ENCODE measurements at places on chromosomes 7 and 10. TPM values are rescaled to one million over a fixed set of nuclear protein-coding genes. Genes with fewer than 3 reads are reported as not detected.

Gene SLC35G1
- 3.5 TPM for total RNA-seq

Gene POLR2J3
- 24.9 TPM for total RNA-seq

Gene BTBD16
- not detected for total RNA-seq

DNA sequence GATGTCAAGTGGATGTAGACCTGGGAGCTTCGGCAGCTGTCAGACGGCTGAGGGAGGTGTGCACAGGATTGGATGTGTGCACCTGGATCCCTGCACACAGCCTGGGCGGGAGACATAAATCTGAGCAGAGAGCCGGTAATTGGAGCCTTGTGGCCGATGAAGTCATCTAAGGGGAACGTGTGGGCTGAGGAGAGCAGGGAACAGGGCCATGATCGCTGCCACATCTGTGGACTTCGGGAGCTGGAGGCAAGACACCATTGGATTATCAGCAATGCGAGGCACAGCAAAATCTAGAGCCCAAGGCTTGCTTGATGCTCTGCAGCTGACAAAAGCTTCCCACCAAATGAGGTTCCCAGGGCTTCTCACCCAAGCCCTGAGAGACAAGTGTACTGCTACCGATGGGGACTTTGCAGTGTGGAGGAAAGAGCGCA lies 147.7 kb downstream of the PTPN20 start:
- H3K36me3 ChIP-seq, result no peaks in the 10 kb centered on the region
- peaks cover 1% of the 10 kb centered on the region for H3K27me3 ChIP-seq

DNA sequence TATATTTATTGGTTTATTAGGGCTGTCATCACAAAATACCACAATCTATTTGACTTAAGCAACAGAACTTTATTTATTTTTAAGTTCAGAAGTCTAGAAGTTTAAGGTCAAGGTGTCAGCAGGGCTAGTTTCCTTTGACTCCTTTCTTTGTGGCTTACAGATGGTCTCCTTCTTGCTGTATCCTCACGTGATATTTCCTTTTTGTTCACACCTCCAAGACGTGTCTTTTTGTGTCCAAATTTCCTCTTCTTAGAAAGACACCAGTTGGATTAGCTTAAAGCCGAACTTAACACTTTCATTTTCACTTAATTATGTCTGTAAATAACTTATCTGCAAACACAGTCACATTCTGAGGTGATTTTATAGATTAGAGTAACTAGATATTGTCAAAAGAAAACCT lies 631.4 kb upstream of the POT1 start:
- H3K27ac ChIP-seq, result no peak overlapping the region
- no peaks in the 10 kb centered on the region for H3K4me1 ChIP-seq
- no peaks in the 10 kb centered on the region for H3K27me3 ChIP-seq

GRCh38 chr10:52539463-52539862 lies 225.4 kb downstream of the DKK1 start:
- no peaks in the 10 kb centered on the region for H3K36me3 ChIP-seq
- DNase-seq, result no peak
- H3K27ac ChIP-seq, result no peak overlapping the region

DNA sequence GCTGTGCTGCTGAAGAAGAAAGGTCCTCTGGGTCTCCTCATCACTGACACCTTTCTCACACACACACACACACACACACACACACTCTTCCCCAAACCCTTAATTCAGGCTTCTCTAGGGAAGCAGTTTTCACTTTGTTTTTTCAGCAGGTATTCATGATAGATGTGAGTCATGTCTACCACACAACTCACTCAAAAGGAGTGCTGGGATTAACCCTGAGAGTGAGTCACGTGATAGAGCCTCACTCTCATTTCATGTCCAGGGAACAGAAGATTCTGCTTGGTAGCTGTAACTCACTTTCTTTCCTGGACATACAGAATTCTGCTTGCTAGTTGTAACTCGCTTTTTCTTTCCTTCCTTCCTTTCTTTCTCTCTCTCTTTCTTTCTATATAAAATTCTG lies 45.4 kb downstream of the VIM start:
- no peak overlapping the region for H3K27ac ChIP-seq
- H3K27me3 ChIP-seq, result peaks cover 11% of the 10 kb centered on the region
- H3K4me3 ChIP-seq, result no peak overlapping the region
- DNase-seq, result no peak

GRCh38 chr7:74256491-74257408 lies 2.6 kb upstream of the RFC2 start:
- H3K27me3 ChIP-seq, result peaks cover 3% of the 10 kb centered on the region
- H3K4me3 ChIP-seq, result peak overlapping the region; percentile 48
- H3K36me3 ChIP-seq, result peaks cover 14% of the 10 kb centered on the region
- no peak for DNase-seq
- peaks cover 33% of the 10 kb centered on the region for H3K4me1 ChIP-seq

DNA sequence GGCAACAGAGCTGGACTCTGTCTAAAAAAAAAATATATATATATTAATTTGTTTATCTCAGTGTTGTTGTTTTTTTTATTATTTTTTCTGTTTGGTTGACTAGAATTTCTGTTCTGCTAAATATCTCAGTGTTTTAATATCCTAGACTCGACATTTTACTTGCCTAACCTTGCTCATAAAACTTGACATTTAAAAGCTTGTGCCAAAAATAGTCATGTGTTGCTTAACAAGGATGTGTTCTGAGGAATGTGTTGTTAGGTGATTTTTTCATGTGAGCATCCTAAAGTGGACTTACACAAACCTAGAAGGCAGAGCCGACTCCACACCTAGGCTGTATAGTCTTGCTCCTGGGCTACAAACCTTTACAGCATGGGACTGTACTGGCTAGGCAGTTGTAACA lies 23.1 kb downstream of the NRBF2 start:
- H3K27me3 ChIP-seq, result no peaks in the 10 kb centered on the region
- no peak overlapping the region for H3K4me3 ChIP-seq
- H3K27ac ChIP-seq, result no peak overlapping the region
- no peak for DNase-seq
- peaks cover 10% of the 10 kb centered on the region for H3K4me1 ChIP-seq
- peaks cover 34% of the 10 kb centered on the region for H3K36me3 ChIP-seq

DNA sequence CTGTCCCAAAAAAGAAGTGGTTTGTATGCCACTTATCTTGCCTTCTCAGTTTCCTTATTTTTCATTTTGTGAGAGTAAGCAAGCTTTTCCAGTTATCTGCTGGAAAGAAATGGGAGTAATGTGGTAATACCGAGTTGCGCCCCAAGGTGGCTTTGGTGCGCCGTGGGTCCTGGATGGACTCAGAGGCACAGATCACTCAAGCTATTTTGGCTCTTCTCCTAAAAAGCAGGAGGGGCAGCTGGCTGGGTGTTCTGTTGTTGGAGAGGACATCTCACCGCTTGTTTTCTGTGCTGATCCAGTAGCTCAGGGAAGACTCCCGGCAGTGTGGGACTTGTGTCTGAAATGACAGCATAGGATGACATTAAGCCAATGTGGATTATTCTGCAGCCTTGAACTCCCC lies 16.4 kb downstream of the PRKRIP1 start:
- H3K4me1 ChIP-seq, result peaks cover 64% of the 10 kb centered on the region
- H3K4me3 ChIP-seq, result no peak overlapping the region
- peak; percentile 51 for DNase-seq
- peaks cover 71% of the 10 kb centered on the region for H3K36me3 ChIP-seq
- H3K27me3 ChIP-seq, result no peaks in the 10 kb centered on the region

DNA sequence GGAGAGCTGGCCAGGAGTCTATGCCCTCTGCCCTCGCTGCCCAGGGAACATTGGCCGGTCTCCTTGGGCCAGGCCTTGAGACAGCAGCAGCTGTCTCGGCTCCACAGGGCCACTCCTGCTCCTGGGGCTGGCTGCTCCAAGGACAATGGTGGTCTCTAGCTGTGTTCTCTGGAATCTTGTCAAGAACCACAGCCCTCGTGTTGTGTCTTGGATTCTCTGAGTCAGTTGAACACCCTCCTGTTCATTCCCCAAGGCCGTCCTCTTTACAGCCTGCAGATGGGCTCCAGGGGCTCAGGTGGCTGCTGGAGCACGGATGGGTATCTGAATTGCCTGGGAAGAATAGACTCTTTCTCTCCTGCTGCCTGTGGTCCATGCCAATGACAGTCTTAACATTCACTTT lies 511.1 kb downstream of the GLRX3 start:
- DNase-seq, result no peak
- no peaks in the 10 kb centered on the region for H3K4me1 ChIP-seq
- no peak overlapping the region for H3K27ac ChIP-seq
- H3K36me3 ChIP-seq, result no peaks in the 10 kb centered on the region
- H3K4me3 ChIP-seq, result no peak overlapping the region

DNA sequence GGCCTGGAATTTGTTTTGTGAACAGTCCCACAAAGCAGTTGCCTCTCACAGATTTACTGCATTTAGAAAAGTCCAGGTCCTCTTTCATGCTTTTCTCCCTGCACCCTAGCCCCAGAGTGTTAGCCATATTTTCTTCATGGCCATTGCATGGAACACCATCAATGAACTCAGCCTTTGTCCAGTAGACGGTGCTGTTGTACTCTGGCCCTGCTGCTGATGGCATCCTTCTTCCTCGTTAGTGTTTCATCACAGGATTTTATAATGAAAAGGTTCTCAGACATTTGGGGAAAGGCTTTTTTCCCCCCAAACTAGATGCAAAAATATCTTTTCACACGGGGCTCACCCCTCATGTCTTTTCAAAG lies 93.0 kb upstream of the SLC25A13 start:
- no peaks in the 10 kb centered on the region for H3K4me1 ChIP-seq
- H3K4me3 ChIP-seq, result no peak overlapping the region
- peaks cover 8% of the 10 kb centered on the region for H3K27me3 ChIP-seq
- no peak overlapping the region for H3K27ac ChIP-seq
- DNase-seq, result peak; percentile 46

- H3K27ac ChIP-seq, result no peak overlapping the region
- H3K4me1 ChIP-seq, result no peaks in the 10 kb centered on the region
- DNase-seq, result no peak
- H3K27me3 ChIP-seq, result no peaks in the 10 kb centered on the region
Observed at GRCh38 chr7:1607001-1607400, 37.2 kb upstream of the PSMG3 start.

GRCh38 chr7:26616235-26616634 lies 248.2 kb downstream of the SKAP2 start:
- DNase-seq, result no peak
- H3K4me3 ChIP-seq, result no peak overlapping the region

- H3K4me1 ChIP-seq, result no peaks in the 10 kb centered on the region
- no peak for DNase-seq
- no peaks in the 10 kb centered on the region for H3K27me3 ChIP-seq
- H3K4me3 ChIP-seq, result no peak overlapping the region
Observed at GRCh38 chr10:59373071-59373470, 10.7 kb upstream of the FAM13C start.

DNA sequence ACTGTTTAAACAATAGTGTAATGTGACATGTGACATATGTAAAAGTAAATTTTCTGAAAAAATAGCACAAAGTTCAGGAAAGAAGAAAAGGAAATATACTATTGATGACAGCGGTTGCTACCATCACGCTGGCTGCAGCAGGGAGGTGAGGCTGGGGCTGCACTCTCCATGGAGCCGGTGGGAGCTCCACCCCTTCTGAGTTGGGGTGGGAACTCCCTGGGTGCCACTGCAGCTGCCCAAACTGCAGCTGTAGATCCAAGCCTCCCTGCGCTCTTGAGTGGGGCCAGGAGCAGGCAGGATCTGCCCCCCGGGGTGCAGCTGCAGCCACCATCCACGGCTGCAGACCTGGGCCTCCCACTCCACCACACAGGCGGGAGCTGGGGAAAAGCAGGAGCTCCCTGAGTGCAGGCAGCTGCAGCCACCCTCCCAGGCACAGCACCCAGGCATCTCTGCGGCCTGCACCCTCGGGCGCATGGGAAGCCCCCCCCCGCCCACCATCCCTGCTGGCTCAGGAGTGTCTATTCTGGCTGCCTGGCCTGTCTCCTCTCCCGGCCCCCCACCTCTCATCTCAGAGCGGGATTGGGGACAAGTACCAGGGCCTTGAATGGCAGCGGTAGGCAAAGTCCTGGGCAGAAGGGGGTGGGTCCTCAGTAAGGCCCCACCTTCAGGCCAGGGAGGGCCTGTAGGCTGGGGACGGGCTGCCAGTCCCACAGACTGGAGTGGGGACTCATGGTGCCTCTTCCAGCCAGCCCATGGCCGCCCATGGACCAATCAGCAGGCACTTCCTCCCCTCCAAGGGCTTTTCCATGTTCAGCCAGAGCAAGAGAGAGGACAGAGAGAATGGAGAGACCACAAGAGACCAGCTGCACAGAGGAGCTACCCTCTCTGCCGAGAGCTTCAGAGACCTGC lies 50.1 kb downstream of the TNS3 start:
- no peak for DNase-seq
- H3K27me3 ChIP-seq, result no peaks in the 10 kb centered on the region
- no peaks in the 10 kb centered on the region for H3K4me1 ChIP-seq
- no peak overlapping the region for H3K4me3 ChIP-seq
- no peak overlapping the region for H3K27ac ChIP-seq
- H3K36me3 ChIP-seq, result no peaks in the 10 kb centered on the region

- H3K36me3 ChIP-seq, result no peaks in the 10 kb centered on the region
- no peaks in the 10 kb centered on the region for H3K4me1 ChIP-seq
Observed at GRCh38 chr7:47453093-47454061, 128.5 kb downstream of the TNS3 start.

DNA sequence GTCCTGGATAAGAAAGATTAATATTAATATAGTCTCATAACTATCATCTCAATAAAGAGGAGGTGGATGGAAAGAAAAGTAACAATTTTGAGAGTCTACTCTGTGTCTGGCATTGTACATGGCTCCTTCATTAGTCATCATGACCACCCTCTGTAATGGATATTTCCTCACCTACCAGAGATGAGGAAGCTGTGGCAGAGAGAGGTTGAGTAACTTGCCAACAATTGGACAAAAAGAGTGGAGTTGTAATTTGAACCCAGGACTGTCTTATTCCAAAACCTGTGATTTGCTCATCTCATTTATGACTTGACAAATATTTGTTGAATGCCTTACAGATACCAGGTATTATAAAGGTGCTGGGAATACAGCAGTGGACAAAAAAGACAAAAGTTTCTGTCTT lies 2.1 kb upstream of the IDE start:
- H3K36me3 ChIP-seq, result peaks cover 3% of the 10 kb centered on the region
- H3K27ac ChIP-seq, result no peak overlapping the region
- H3K27me3 ChIP-seq, result peaks cover under 1% of the 10 kb centered on the region
- H3K4me1 ChIP-seq, result peaks cover 26% of the 10 kb centered on the region

- H3K4me3 ChIP-seq, result peak overlapping the region; percentile 38
- DNase-seq, result no peak
- no peak overlapping the region for H3K27ac ChIP-seq
- H3K27me3 ChIP-seq, result peaks cover 1% of the 10 kb centered on the region
- peaks cover 17% of the 10 kb centered on the region for H3K4me1 ChIP-seq
Observed at GRCh38 chr10:133370030-133370786, 2.9 kb downstream of the ECHS1 start.

- H3K27ac ChIP-seq, result no peak overlapping the region
- H3K4me3 ChIP-seq, result no peak overlapping the region
- no peaks in the 10 kb centered on the region for H3K27me3 ChIP-seq
- no peak for DNase-seq
Observed at GRCh38 chr7:83053965-83054364, 108.7 kb downstream of the PCLO start.

GRCh38 chr10:121082984-121083383 lies 231.8 kb downstream of the WDR11 start:
- H3K4me3 ChIP-seq, result no peak overlapping the region
- H3K27ac ChIP-seq, result no peak overlapping the region
- no peaks in the 10 kb centered on the region for H3K4me1 ChIP-seq
- H3K27me3 ChIP-seq, result no peaks in the 10 kb centered on the region

Data from activated CD4-positive, alpha-beta memory T cell treated with anti-CD3 and anti-CD28 coated beads, Interleukin-2, amount 10 ng/mL, durations not matched to agents 7 days and 5 days (primary cell).